H9 (cell line): ENCODE measurements at places on chromosomes 1 and 21.

GRCh38 chr21:37389456-37389855, 22.9 kb downstream of the DYRK1A start:
- DNase-seq = no peak

GRCh38 chr1:206804156-206804737, 32.0 kb upstream of the IL10 start:
- no peak for DNase-seq

- DNase-seq = no peak
Measured at GRCh38 chr1:82948386-82948785, 1050.5 kb downstream of the TTLL7 start.

DNA sequence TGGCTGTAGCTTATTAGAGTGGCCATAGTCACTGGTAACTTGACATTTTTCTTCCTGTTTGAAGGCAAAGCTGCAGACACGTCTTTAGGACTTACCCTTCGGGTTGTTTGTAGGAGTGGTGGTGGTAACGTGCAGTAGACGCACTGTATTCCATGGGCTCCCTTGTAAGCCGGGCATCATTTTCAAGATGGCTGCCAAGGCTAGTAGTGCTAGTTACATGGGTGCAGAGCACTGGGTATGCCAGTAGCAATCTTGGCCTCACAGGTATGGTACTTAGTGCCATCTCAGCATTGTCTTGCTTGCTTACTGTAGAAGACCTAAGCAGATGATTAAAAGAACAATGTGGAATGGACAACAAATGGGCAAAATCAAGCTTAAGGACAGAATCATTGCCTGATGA, 1.9 kb downstream of the YBX1 start:
- DNase-seq = no peak

GRCh38 chr1:229230140-229230892, 40.6 kb upstream of the RAB4A start:
- DNase-seq = no peak

DNA sequence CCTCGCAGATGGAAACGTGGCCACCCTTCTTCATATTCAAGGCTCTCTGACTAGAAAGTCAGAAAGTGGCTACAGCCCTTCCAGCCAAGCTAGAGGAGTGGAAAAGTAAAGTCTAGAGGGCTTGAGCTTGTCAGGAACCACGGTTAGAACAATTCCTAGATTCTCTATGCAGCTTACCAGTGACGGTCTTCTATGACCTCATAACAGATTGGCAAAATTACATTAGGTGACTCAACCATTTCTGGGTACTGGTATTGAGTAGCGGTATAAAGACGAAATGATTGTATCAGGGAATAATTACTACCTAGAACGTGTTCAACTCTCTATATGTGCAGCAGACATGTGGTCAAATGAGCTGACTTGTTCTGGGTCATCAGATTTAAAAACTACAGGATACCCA, 155.0 kb upstream of the RUNX1 start:
- DNase-seq = no peak

GRCh38 chr1:77742011-77742555, 17.6 kb downstream of the USP33 start:
- DNase-seq = no peak

- DNase-seq = no peak
Measured at GRCh38 chr1:14842891-14843290, 244.4 kb downstream of the KAZN start.
